Activated naive CD4-positive, alpha-beta T cell treated with anti-CD3 and anti-CD28 coated beads for 36 hours (primary cell): ENCODE measurements at places on chromosomes 5 and 9. TPM values are rescaled to one million over a fixed set of nuclear protein-coding genes. Genes with fewer than 3 reads are reported as not detected.

- DNase-seq: no peak
Measured at GRCh38 chr5:155366096-155366495, 352.5 kb downstream of the KIF4B start.

DNA sequence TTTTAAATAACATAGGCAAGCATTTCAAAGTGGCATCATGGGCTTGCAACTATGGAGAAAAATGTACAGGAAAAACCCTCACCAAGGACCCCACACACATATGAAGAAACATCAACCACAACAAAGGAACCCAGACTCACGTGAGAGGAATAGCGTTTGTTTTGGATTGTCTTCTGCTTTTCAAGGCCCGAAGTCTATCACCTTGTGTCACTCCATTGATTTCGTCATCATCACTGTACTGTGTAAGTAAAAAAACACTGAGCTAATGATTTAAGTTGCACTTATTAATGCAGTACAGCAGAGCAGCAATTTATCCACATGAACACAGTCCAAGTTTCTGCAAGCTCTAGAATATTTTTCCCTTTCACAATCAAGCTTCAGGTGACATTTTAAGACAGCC is 72.4 kb downstream of the HABP4 start:
- DNase-seq: peak; percentile 13

TMEM8B gene
- total RNA-seq: 6.2 TPM

TBC1D9B gene
- 40.4 TPM for total RNA-seq

DNA sequence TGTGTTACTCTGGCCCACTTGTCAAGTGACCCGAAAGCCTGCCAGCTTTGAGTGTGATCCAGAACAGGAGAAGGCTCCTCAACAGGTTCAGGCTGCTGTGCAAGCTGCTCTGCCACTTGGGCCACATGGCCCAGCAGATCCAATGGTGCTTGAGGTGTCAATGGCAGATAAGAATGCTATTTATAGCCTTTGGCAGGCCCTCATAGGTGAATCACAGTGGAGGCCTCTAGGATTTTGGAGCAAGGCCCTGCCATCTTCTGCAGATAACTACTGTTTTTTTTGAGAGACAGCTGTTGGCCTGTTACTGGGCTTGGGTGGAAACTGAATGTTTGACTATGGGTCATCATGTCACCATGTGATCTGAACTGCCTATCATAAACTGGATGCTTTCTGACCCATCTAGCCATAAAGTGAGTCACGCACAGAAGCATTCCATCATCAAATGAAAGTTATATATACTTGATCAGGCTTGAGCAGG is 180.8 kb downstream of the CARTPT start:
- DNase-seq: no peak

WDR38 gene
- not detected for total RNA-seq

DNA sequence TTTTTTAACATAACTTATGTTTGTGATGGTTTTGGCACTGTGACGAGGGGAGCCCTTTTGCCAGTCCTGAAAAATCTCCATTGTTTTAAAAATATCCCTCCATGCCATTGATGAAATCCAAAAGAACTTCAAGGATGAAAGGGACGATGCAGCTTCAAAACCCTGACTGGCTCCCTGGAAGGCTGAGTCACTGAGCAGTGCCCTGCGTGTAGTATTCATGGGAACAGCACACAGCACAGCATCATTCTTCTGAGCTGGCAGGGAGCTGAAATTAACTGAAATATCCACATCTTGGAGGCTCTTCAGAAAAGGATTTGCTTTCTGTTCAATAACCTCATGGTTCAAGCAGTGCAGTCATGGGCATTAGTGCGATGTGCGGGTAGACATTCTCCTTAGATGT is 29.7 kb downstream of the PDE4D start:
- no peak for DNase-seq

DNA sequence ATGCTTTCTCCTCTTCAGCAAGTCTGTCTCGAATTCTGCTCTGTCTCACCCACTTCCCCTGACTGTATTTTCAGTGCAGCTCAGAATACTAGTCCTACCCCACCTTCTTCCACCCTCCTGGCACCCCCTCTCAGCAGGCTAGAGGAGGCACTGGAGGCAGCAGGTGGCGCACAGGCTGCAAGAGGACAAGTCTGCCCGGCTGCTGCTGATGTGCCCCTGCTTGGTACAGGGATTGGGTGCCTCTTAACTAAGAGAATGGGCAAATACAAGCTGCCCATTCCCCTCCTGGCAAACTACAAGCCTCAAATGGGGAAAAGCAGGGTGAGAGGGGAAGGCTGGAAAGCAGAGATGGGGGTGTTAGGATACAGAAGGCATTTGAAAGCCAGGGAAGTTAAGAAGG is 5.1 kb downstream of the TLN1 start:
- peak; percentile 57 for DNase-seq

FCHO2 gene
- total RNA-seq: 0.54 TPM

- DNase-seq: no peak
Measured at GRCh38 chr5:118397236-118397635, 591.1 kb downstream of the DTWD2 start.

DNA sequence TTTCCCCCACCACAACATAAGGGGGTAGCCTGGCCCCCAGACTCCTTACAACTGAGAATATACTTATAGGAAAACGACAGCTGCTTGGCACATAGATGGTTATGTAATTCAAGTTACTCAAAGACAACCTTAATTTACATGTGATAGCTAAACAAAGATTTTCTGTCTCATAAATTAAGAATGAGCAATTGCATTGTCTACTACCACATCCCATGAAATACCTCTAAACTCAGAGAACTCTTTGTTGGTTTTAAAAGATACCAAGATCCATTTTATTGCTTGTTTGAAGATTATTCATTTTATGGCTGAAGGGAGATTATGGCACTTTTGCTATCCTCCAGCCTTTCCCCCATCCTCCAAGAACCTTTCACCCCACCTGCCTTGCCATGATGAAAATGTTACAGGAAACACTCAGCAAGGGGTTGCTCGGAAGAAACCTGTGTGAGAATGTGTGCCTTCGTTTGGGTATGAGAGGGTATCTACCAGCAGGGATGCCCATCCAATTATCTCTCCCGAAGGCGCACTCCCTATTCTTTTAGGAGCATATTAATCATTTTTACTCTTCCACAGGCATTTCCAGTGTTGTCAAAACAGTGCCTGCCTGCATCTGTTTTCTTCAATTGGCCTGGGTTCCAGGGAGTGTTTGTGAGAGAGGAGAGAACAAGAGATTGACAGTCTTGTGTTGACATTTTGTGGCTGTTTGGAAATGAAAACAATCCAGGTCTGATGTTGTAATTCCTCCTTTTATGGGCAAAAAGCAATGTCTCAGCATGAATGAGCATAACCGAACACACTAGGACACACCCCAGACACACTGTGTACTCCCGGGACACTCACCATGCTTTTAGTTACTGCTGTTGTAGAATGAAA is 208.0 kb upstream of the ANKRD55 start:
- no peak for DNase-seq

- DNase-seq: no peak
Measured at GRCh38 chr9:5466766-5467165, 16.4 kb downstream of the CD274 start.

LCN1 gene
- total RNA-seq: 0.29 TPM

SLC6A7 gene
- total RNA-seq: not detected

CNOT6 gene
- 34.0 TPM for total RNA-seq

REXO4 gene
- total RNA-seq: 27.0 TPM

- DNase-seq: no peak
Measured at GRCh38 chr5:26959290-26959689, 79.1 kb downstream of the CDH9 start.

- DNase-seq: peak; percentile 68
Measured at GRCh38 chr9:126411225-126411947, 84.8 kb downstream of the MVB12B start.

DNA sequence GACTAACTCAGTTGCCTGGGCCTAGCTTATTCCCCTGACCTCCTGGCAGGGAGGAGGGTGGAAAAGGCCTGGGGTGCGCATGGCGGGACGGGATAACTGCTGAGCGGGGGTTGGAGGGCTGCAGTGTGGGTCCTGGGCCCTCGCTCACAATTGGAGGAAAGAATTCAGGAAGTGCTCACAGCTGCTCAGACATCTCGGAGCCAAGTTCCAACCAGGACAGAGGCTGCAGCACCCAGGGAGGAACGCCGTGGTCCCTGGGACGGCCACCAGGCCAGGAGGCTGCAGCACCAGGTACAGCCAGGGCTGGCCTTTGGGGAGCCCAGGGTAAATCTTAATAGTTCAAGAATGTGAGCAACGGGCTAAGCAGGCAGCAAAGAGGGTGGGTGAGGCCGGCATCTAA is at the start of gene SPAAR:
Gene SPAAR, plus strand, starts transcription at position 217 of the 400 bp plus-strand sequence. CDS start 974 bp downstream, outside the sequence.
- DNase-seq: no peak

TMEFF1 gene
- 0.26 TPM for total RNA-seq

HRH2 gene
- 8.7 TPM for total RNA-seq

GRCh38 chr9:112620388-112620787 is 97.5 kb downstream of the INIP start:
- no peak for DNase-seq

- DNase-seq: no peak
Measured at GRCh38 chr9:135948446-135948845, 12.7 kb downstream of the UBAC1 start.

PCDHGB1 gene
- total RNA-seq: not detected

GRCh38 chr5:81759632-81760005 is 8.7 kb upstream of the SSBP2 start:
- no peak for DNase-seq

DNA sequence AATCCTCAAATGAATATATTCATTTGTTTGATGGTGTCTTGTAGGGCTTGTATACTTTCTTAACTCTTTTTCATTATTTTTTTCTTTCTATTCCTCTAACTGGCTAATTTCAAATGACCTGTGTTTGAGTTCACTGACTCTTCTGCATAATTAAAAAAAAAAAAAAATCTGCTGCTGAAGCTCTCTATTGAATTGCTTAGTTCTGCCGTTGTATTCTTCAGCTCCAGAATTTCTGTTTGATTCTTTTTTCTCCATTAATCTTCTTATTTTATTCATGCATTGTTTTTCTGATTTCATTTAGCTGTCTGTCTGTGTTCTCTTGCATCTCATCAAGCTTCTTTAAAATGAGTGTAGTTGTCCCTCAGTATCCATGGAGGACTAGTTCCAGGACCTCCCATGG is 244.6 kb downstream of the ROR2 start:
- no peak for DNase-seq

- peak; percentile 65 for DNase-seq
Measured at GRCh38 chr9:99013550-99013949, 69.8 kb downstream of the COL15A1 start.

PRR16 gene
- total RNA-seq: not detected

DNA sequence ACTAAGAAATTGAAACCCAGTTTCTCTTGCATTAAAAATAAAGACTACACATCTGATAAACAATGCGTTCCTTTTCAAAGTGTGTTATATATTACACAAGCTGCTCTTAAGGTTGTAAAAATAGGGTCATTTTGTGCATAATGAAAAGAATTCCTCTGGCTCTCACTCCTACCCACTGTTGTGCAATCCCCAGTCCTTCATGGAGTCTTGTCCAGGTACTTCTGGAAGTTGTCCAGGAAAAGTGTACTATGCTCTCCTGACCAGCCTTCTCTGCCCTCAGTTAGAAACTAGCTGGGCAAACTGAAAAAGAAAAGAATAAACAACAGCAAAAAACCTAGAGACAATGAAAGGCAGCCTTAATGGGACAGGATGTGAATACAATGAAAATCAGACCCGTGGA is 345.5 kb upstream of the PAPPA start:
- no peak for DNase-seq

PCDHB5 gene
- total RNA-seq: not detected

- peak; percentile 27 for DNase-seq
Measured at GRCh38 chr5:113293975-113294310, 140.8 kb downstream of the TSSK1B start.

DNA sequence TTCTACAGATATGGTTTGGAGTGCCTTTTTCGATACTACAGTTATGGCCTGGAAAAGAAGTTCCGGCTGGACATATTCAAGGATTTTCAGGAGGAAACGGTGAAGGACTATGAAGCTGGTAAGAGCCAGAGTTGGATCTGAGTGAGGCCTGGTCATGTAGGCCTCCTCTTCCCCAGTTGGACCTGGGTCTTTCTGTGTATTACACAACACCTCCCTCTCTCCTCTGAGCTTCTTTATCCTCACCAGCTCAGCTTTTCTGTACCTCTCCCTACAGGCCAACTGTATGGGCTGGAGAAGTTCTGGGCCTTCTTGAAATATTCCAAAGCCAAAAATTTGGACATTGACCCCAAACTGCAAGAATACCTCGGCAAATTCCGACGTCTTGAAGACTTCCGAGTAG is 39.2 kb downstream of the FAXDC2 start:
- DNase-seq: no peak

GRCh38 chr9:5382479-5382878 is 42.8 kb upstream of the RLN1 start:
- DNase-seq: no peak

DNA sequence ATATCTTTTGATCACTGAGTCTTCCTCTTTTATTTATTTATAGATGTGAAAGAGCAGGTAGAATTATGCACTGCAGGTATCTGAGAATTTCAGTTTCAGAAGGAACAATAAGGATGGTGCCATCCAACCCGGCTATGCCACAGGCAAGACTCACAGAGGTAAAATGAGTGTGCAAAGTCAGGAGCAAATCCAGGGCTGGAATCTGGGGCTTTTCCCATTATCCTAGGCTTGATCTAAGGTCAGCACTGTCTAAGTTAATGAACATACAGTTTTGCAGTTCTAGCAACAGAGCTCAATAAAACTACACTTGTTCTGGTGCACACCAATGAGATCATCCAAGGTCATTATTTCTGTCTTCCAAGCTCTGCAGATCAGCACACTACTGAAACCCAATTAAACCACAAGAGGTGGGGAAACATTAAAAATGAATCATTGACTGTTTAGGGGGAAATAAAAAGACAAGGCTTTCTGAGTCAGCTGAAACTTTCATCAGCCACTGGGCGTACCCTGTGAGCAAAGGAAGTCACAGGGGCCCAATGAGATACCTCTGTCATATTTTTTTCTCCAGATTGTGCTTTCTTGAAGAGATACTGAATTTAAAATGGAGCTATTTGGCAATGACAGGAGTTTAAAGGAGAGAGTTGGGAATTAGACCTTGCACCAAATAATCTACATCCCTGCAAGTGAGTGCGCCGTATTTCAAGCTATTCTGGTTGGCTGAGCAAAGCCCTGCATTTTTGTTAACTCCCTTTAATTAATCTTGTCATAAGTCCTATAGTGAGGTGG is 662.2 kb upstream of the ZNF608 start:
- DNase-seq: no peak

DNA sequence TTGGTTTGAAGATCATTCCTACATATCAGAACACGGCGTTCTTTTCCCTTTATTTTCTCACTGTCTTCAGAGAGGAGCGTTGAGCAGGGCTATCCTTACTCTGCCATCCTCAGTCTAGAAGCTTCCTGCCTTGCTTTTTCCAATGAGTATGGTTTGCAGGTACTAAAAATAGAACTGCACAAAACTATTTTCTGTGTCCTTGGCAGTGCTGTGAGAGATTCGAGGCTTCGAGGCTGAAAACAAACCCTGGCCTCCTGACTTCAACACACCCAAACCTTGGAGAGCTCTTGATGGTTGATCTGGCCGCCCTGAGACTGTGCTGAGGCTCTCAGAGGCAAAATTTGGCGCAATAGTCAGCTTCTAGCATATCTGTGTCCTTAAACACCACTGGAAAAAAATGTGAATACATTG is 78.9 kb downstream of the GOLPH3 start:
- DNase-seq: no peak

GRCh38 chr5:177491429-177491945 is 5.9 kb downstream of the PDLIM7 start:
- no peak for DNase-seq
